SIG-M5 (cell line): ENCODE measurements at places on chromosomes 1 and 21.

GRCh38 chr1:27009601-27010197 is 3.0 kb downstream of the TENT5B start:
- DNase-seq = no peak

DNA sequence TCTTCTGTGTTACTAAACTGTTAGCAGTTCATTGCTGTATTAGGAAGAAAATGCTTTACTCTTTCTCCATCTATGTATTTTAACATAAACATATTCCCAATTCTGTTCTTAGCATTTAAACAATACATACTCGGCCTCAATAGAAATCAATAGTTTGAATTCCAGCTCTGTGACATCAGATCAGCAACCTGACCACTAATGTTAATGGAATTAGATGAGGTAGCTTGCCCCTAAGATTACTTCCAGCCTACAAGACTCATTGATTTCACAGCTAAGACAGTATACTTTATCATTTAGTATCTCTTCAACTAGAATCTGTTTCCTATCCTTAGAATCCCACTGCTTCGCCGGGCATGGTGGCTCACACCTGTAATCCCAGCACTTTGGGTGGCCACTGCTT is 38.9 kb downstream of the EPRS1 start:
- DNase-seq = no peak

DNA sequence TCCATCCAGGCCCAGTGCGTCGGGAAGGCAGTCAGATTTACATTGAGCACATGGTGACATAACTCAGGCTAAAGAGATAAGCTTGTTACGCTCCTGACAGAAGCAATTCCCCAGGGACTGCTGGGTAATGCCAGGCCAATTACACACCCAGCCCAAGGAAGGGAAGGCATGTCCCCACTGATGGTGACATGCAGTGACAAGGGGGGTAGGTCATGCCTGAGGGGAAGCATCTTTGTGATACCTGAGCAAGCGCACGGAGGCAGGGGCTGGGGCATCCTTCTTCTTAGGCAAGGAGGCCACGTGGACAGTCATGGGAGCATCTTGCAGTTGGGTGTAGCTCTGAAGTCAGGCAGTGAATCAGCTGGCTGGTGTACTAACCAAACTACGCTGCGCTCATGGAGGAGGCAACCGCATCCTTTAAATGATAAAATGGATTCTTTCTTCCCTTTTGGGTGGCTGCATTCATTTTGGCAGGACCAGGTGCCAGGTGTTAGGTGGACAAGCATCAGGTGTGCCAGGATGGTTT is 39.6 kb upstream of the GRIK3 start:
- no peak for DNase-seq

DNA sequence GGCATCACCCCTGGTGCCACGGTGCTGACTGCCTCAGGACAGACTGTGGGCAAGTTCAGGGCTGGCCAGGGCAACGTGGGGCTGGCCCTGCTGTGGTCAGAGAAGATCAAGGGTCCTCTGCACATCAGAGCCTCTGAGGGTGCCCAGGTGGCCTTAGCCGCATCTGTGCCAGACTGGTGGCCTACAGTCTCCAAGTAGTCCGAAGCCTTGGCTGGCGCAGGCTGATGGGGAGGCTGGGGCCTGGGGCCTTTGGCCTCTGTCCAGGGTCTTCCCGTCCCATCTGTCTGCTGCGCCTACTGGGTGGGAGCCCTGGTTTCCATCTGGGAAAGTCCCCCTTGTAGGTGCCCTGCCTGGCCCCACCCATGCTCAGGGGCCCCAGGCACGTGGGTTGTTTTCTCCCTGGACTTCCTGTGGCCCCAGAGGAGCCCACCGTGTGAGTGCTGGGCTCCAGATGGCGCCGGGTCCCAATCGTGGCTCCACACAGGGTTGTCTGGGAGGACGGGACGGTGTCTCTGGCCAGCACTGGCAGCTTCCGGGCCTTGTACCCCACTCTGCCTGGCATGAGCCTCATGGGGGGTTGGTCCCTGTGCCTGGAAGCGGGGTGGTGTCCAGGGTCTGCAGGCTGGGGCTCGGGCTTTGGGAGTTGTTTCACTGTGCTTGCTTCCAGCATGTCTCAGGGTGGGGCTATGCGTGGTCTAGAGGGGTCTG is 9.9 kb downstream of the IBA57 start:
- no peak for DNase-seq

GRCh38 chr1:157090771-157091170 is 8.8 kb downstream of the ETV3L start:
- no peak for DNase-seq

GRCh38 chr1:30599721-30600120 is 123.7 kb downstream of the MATN1 start:
- no peak for DNase-seq

GRCh38 chr21:38679534-38679933 is 126.2 kb upstream of the ETS2 start:
- DNase-seq = no peak

GRCh38 chr1:35518183-35518582 is 39.0 kb downstream of the KIAA0319L start:
- DNase-seq = no peak

DNA sequence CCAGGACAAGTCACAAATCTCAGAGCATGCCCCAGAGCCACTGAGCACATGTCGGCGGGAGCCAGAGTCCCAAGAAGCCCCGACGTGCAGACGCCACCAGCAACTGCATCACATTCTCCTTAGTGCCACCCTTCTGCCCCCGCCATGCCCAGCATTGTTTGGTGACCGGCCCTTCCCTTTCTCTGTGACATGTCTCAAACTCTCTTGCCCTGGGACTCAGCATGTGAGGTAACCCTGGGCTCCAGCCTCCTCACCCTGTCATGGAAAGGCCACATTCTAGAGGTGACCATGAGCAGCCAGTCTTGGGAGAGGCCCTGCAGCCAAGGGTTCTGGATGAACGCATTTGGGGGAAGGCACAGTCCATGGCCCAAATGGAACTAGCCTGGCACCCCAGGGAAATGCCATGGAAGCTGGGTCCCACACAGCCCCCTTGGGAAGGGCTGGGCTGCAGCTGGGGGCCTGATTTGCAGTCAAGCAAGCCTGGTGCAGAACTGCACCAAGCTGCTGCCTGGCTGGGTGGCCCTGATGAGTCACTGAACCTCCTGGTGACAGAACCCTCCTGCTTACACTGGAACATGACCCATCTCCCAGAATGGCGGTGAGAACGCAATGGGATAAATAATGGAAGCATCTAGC is 94.4 kb downstream of the ITPKB start:
- DNase-seq = no peak

- no peak for DNase-seq
Observed at GRCh38 chr1:4369335-4369734, 285.1 kb upstream of the AJAP1 start.

DNA sequence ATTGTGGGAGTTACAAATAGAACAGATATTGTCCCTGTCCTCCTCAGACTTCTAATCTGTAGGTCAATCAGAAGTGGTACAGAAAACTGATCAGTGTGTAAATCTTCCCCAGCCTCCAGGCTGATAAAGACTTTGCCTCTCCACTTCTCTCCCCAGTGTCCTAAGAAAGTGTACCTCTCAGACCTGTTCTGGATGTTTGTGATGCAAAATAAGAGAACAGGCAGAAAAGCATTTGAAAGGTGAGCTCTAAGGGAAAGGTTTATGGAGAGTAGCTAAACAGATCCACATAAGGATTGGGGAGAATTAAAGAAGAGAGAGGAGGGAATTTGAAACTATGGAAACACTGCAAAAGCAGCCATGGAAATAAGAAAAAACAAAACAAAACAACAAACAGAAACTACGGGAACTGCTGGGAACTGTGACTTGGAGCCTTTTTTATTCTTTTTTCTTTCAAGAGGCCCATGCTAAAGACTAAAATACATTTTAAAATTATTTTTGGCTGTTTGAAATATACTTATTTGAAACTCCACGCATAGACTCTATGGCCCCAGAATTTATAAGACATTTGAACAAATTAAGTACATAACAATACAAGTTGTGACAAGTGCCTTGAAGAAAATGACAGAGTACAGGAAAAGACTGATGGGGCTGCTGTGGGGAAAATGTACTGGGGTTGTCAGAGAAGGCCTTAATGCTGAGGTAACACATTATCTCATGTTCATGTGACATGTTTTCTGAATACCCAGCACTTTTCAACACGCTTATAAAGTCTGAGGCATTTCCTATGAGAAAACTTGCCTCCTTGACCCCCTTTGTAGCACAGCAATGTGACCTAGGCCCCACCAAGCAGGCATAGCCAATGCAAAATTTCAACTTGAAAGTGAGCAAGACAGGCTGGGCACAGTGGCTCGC is 51.2 kb downstream of the TRAF5 start:
- no peak for DNase-seq

GRCh38 chr1:17161137-17161740 is 42.0 kb upstream of the PADI2 start:
- DNase-seq = no peak

- no peak for DNase-seq
Observed at GRCh38 chr1:93729906-93730305, 48.3 kb upstream of the BCAR3 start.

DNA sequence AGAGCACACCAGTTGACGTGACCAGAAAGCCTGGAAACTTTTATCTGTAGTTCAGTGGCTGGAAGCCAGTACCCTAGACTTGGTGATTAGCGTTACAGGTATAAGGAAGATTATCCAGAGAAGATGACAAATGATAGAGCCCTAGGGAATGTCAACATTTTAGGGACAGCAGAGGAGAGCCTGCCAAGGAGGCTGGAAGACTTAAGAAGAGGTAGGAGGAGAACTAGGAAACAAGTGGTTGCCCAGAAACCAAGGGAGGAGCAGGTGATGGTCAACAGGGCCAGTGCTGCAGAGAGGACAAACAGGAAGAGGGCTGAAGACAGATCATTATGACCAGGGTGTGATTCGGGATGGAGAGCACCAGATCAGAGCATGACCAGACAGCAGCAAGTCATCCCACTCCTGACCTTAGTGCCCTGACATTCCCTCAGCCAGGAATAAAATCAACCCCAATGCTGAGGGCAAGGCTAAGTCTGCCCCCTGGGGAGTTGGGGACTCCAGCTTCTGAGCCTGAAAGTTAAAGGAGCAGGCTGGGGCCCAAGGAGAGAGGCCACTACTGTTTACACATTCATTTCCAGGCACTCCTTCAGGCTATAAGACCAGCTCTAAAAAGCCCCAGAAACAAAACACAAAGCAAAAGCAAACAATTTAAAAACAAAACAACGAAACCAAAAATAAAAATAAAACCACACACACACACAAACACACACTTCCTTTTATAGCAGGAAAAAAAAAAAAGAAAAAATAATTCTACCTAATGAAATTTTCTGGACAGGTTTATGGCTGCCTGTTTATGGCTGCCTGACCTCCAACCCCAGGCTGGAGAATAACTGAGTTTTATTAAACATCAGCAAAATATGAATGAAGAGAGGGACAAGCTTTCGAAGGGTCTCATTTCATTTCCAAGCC is 48.6 kb upstream of the LRRC52 start:
- DNase-seq = no peak

GRCh38 chr1:192787914-192788585 is 20.8 kb upstream of the RGS2 start:
- no peak for DNase-seq

- DNase-seq = no peak
Observed at GRCh38 chr21:41338455-41338854, 21.9 kb downstream of the FAM3B start.
